ENCODE measurements at places on chromosomes 12 and 14.
A peak's percentile ranks its signal among the peaks of the same experiment; 100 is the strongest.

GRCh38 chr12:51865757-51866270 lies 17.3 kb upstream of the FIGNL2 start:
- DNase-seq, result no peak

DNA sequence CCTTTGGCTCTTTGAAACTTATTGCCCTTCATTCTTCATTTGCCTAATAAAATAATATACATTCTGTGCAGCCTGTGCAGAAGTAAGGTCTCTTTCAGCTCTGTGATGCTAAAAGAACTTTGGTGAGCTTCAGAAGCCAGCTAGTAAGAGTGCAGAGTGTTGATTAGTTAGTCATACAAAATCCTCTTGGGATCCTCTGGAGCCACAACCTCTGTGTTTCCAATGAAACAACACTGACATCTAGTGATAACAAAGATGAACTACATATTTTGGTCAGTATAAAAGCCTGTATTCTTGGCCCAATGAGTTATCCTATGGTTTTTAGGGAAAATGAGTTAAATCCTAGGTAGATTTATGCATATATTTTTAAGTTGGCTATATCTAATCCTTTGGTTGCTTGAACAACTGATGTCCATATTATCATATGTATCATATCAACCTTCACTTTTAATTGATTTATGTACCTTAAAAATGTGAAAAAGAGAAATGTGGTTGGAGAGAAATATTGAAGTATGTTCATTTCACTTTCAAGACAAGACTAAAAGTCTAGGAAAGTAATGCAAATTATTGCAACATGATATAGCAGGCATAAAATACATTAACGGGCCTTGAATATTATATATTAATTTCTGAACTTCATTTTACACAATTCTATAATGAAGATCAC lies 158.4 kb downstream of the KLHL28 start:
- DNase-seq, result peak; percentile 65

DNA sequence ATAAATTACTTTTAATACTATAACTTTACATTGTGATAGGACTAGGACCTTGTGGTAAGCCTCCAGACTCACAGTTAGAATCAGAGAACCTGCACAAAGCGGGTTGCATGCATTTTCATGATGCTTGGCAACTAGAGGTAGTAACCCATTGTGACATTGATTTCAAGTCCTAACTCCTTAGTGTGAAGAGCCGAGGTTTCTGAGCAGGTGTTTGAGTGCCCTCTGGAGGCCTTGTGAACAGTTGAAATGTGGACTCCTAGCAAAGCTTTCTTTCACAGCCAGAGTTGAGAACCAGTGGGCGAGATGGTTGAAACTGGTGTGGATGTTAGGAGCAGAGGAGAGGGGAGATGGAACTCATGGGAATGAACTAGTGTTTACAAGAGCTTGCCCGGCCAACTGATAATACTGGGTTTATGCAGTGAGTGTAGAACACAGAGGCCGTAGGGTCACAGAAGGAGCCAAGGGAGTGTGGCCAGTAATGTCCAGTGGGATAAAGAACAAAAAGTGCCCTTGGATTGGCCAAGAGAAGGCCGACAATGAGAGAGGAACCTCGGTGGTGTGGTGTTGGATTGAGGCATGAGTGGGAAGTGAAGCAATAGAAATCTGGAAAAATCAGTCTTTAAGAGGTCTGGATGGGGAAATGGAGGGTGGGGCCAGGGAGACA lies 10.9 kb downstream of the ZNF664 start:
- DNase-seq, result peak; percentile 70

DNA sequence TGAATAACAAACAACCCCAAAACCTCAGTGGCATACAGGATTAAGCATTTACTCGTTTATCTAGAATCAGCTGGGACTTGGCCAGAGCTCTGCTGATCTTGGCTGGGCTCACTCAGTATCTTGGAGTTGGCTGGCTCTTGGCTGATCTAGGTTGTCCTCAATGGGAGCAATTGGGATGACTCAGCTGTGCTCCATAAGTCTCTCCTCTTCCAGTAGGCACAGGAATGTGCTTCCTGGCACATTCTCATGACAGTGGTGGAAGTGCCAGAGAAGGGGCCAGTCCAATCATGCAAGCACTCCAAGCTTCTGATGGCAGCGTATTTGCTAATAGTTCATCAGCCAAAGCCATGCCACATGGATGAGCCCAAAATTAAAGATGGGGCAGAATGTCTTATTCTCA lies 41.7 kb upstream of the ANO4 start:
- DNase-seq, result peak; percentile 27

GRCh38 chr12:12357719-12358461 lies 1.0 kb downstream of the BORCS5 start:
- no peak for DNase-seq

DNA sequence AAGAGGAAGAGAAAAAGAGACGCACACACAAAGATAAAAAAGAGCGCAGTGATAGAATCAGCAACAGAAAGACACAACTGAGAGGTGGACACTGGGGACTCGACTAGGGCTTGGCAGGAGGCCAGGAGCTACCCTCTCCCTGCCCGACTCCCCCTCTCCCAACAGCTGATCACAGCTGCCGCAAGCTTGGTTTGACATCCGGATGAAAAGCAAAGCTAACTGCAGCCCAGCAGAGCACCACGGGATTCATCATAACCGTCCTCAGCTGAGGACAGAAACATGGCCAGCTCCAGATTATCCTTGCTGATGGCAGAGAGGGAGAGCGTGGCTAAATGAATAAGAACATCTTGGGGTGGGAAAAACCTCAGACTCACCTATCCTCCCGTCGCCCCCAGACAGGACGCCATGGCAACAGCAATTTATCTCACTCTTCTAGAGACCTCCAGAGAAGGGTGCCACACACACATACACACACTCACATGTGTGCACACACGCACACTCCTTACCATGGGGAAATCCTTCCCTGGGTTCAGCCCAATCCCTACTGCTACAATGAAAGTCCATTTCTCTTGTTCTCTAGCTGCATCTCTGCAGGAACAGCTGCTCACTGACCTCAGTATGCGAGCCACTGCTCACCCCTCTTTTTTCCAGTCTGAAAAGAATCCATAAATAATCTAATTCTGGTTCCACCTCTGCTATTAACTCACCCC lies 135.3 kb downstream of the NTF3 start:
- peak; percentile 50 for DNase-seq

DNA sequence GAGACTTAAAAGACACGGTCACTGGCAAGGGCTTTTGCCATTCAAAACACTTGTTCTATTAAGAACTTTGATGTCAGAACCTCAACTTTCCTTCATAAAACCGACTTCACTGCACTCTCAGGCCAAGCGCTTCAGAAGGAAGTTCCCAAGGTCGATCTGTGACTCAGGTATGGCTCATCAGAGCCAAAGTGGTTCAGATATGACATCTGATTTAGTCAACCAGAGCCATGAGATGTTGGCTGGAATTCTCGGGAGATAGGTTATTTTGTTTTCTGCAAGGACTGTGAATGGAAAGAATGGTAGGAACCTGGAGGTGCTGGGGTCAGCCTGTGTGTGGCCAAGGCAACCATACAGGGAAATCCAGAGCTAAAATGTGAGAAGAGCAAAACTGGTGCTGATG lies 445.6 kb downstream of the GLT1D1 start:
- DNase-seq, result no peak

DNA sequence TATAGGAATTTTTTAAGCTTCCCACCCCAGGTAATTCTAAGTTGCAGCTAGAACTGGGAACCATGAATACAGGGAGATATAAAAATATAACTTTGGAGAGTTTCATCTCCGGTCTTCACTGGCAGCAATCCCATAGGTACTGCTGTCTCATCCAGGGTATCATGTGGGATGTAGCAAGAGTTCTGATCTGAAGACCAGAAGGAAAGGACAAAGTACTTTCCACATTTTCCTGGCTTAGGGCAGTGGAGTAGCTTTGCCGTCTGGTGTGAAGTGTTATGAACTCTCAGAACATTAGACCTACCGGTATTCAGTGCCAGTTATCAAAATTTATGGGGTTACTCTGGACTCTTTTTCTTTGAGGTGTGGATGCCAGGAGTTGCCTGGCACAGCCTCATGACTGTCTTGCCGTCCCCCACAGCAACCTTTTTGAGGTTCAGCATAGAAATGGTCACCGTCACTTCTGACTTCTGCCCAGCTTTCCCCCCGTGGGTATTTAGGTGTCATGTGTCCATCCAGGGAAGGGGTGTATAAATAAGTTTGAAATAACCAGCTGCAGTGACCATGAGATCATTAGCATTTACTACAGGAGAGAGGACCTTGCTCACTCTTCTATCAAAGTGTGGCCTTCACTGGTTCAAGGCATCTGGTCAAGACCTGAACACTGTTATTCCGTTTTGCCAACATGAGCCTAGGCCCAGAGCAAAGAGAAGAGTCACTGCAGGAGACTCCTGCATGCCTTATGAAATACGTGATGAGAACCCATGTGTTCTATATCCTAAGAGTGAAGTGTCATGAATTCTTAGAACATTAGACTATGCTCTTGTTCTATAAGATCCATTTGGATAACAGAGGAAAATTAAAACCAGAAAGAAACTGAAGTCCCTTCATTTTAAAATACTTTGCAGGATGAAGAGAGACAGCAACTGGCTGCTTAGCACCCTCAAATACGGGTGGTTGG lies 22.2 kb downstream of the TMEM233 start:
- DNase-seq, result no peak

DNA sequence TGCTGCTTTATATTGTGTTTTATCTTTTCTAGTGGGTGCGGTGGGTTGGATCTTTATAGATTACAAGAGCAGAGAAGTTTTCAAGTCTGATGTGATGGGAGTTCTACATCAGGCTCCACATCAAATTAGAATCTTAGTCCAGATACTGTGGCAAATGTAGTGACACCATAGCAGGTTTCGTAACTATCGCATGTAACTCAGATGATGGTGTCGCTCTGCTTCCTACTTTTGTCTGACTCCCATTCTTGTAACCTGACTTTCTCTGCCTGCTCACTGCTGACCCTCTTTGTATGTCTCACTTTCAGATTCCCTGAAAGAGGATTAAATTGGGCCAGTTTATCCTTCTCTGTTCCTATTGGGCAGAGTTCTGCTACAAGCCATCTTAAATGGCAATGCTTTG lies 22.8 kb upstream of the FBXO34 start:
- DNase-seq, result no peak

DNA sequence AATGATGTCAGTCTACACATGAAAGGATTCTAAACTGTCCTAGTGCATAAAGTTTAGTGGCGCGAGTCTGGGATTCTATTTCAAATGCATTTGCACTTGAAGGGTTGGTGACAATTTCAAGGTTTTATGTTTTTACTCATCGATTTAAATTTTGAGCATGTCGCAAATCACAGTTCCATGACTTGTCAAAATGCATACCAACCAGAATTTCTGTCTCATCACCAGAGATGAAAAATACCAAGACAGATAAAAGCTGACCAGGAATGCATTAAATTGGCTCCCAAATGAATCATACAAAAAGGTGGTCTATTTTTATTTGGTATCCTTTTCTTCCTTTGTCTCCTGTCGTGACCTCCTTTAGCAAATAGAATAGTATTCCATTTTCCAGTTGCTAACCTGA lies 25.2 kb downstream of the TMEM30B start:
- DNase-seq, result no peak

GRCh38 chr14:102007916-102008418 lies 43.6 kb downstream of the DYNC1H1 start:
- DNase-seq, result no peak

GRCh38 chr12:47753021-47754001 lies 5.4 kb downstream of the RAPGEF3 start:
- DNase-seq, result no peak

DNA sequence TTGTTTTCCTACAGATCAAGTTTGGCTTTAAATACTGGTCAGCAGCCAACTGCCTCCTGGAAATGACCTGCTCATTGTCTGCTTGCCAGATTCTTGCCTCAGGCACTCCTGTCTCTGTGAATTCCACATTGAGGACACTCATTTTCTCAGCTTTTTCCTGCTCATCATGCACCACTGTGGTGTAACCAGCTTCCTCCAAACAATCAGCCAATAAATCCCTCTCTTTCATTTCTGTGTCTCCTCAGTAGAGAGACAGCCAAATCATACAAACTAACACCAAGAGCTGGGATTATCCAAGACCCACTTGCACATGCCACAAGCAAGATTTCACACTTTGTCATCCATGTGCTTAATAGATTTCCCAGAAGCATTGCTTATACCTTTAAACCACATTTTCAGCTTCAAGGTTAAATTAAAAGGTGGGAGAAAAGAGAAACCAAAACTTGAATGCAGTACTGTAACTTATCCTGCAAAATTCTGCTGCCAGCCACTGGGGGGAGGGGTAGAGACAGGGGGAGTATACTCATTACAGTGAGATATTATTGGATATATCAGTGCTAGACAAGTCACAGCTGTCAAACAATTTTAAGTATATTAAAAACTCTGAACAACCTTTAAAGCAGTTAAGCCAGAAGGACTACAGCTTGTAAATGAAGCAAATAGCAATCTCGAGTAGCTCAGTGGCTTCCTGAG lies 105.0 kb downstream of the PPP2R5E start:
- DNase-seq, result peak; percentile 75

DNA sequence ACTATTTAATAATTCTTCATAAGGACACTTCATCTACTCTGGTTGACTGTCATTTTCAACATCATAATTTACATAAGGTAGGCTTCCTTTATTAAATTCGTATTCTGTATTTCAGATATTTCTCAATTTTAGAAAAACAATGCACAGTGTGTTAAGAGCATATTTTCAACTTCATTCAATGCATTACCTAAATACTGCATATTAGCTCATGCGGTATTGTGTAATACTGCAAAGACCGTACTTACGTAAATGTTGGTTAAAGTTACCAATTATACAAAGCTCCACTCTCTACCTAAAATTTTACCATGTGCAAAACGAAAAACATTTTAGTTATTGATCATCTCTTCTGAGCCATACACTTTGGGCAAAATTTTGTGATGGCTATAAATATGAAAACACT lies 62.8 kb downstream of the EXOC5 start:
- DNase-seq, result no peak

DNA sequence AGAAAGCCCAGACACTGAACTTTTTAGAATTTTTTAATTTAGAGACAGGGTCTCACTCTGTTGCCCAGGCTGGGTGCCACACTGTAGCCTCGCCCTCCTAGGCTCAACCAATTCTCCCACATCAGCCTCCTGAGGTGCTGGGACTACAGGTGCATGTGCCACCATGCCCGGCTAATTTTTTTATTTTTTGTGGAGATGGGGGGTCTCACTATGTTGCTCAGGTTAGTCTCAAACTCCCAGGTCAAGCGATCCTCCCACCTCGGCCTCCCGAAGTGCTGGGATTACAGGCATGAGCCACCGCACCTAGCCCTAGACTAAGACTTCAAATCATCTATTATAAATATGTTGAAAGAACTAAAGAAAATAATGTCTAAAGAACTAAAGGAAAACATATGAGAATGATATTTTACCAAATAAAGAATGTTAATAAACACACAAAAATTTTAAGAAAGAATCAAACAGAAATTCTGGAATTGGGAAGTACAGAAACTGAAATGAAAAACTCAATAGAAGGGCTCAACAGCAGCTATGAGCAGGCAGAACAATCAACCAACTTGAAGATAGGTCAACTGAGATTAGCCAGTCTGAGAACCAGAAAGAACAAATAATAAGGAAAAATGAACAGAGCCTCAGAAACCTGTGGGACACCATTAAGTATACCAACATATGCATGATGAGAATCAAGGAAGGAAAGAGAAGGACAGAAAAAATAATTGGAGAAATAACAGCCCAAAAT lies 26.2 kb upstream of the AP4S1 start:
- DNase-seq, result no peak

- peak; percentile 58 for DNase-seq
These were observed 1.6 kb downstream of the GSG1 start for GRCh38 chr12:13101821-13102375.

- DNase-seq, result no peak
These were observed 46.0 kb upstream of the PLEKHG6 start for GRCh38 chr12:6264402-6265037.

- no peak for DNase-seq
These were observed 4.1 kb upstream of the PCNX4 start for GRCh38 chr14:60087668-60088067.
